ENCODE measurements at places on chromosomes 7 and 10.

- no peak for DNase-seq
Measured at GRCh38 chr10:113493882-113494301, 59.0 kb upstream of the HABP2 start.

GRCh38 chr7:44634187-44634838 lies 27.9 kb downstream of the OGDH start:
- DNase-seq = no peak

GRCh38 chr7:35248576-35249536 lies 5.0 kb downstream of the TBX20 start:
- peak; percentile 36 for DNase-seq

DNA sequence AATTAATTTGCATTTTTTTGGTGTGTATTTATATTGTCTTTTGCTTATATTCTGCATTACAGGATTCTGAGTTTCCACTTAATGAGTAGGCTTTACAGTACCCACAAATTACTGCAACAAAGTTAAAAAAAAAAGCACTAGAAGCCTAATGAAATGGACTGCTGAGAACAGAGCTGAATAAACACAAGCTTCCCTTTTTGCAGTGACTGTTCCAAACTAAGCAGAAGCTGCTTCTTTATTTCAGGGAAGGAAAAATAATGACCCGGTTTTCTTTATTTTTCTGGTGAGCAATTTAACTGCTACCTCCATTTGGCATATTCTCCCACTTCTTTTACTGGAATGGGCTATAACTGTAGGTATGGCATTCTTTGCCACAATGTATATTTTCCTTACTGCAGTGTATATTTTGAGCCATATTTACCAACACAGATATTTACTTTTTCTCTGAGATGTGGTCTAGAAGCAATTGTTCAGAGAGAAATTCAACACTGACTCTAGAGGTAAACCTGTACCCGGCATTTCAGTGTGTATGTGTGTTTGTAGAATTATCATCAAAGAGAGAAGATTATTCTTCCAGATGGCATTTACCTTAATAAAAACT lies 56.9 kb downstream of the HDAC9 start:
- no peak for DNase-seq

- DNase-seq = no peak
Measured at GRCh38 chr10:33858326-33858725, 523.9 kb upstream of the NRP1 start.

DNA sequence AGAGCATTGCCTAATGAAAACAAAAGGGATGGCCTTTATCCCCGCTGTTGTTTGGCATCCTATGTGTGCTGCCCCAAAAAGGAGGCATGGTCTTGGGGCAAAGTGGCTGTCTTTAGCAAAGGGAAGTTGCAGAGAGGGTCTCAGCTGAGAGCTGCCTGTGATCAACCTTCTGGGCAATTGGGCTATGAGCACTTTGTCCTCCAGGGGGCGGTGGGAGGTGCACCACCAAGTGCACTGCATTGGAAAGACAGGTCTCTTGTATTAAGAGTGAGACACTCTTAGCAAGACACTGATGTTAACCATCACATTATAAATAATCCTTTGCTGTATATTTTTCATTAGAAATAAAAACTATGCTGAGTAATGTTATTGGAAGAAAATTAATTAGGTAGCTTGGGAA lies 314.8 kb downstream of the POM121L12 start:
- peak; percentile 87 for DNase-seq

GRCh38 chr7:16795624-16796023 lies 9.2 kb downstream of the AGR2 start:
- DNase-seq = no peak

DNA sequence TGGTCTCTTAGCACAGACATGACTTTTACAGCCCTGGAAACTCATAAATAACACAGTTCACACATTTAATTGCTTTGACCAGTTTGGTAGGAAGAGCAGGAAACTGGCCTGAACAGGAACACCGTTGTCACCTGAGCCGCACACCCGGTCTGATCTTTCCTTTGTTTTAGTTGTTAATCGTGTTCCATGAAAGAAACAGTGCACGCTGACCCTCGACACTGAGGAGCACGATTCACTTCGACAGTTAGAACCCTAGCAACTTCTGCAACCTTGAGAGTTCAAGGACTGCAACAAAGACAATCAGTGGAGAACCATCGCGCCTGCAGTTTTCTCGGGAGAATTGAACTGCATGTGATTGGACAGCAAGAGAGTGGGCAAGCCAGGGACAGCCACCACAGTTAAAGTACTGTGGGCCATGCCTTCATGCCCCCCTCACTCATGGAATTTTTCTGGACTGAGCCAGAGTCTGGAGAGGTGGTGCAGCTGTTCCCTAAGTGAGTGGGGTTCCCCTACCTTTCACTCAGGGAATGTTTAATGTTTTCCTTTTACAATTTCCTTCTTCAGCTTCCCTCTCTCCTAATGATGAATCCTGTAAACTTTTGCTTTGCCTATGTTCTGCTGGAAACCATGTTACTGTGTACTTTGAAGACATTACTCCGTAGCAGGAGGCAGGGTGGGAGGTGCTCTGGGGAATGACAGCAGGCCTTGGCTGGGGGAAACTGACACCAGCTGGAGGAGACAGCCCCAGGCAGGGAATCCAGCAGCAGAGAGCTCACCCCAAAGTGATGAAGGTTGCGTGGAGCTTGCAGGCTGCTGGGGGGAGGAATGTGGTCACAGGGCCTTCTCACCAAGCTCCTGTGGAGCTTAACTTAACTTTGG lies 198.7 kb downstream of the ZNF438 start:
- no peak for DNase-seq

DNA sequence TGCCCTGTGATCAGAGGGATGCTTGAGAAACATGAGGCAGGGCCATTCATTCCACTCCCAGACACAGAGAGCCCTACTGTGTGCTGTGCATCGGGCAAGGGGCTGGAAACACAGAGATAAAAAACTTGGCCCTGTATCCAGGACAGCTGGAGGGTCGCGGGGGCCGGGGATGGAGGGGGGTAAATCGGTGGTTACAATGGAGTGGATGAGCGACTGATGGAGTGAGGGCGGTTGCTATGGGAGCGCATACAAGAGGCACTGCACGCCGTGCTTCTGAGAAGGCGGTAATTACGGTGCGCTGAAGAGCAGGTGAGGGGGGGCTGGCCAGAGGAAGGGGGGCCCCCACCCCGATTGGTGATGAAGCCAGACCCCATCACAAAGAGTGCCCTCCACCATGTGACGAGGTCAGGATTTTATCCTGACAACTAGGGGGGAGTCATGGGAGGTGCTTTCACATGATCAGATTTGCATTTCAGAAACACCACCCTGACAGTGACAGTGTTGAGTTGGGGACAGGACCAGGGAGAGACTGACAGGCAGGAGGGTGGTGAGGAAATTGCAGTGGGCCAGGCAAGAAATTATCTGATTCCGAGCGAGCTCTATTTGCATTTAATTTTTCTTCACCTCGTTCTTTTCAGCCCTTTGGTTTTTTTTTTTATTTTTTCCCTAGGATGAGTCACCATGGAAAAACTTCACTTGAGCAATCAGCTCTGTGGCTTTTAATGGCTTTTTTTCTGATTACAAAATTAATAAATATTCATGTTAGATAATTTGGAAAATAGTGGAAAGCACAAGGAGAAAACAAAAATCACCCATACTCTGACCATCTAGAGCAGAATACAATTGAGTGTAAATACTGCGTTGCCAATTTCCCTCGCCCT lies 7.8 kb downstream of the CPA5 start:
- DNase-seq = no peak

DNA sequence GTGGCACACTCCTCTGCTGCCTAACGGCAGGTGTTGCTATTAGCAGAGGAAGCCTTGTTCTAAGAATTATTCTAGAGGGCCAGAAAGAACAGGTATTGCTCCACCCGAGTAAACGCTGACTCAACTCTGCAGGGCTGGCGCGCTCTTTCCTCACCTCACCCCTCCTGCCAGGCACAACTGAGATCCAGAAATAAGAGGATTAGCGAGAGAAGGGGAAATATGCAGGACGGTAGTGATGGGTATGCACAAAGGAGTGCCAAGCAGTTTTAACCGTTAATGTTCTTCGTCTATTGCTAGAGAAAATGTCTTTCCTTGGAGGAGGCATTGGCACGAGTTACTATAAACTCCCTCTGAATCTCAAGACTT lies 369 bp upstream of the SCIN start:
- DNase-seq = no peak

DNA sequence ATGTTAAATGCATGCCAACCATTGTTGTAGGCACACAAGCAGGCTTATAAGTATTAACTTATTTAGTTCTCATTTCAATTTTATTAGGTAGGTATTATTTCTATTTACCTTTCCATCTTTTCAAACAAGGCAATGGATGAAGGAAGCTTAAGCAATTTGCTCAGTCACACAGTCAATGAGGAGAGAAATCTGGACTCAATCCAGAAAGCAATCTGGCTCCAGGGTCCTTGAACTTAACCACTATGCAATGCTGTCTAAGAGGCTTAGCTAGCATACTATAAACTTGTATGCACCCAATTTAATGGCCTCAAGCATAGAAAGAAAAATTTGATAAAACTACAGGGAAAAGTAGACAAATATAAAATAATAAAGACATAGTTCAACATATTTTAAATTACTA lies 88.6 kb downstream of the VWDE start:
- no peak for DNase-seq

Measured in WTC11 (cell line).